Metanephros (tissue), 2 donors: ENCODE measurements at places on chromosomes 1 and 21. TPM values are rescaled to one million over a fixed set of nuclear protein-coding genes. Genes with fewer than 3 reads are reported as not detected.

NGF gene
- total RNA-seq: 2.2 TPM

GJC2 gene
- total RNA-seq: 2.0 TPM

SLAMF7 gene
- 0.58 TPM for total RNA-seq

OR2M3 gene
- not detected for total RNA-seq

MYOG gene
- 32.3 TPM for total RNA-seq

LCE1A gene
- not detected for total RNA-seq

RABGAP1L gene
- 59.7 TPM for total RNA-seq

S100A9 gene
- total RNA-seq: 258 TPM
